NCI-H1436 treated with DMSO at 0.1 percent for 48 hours (cell line): ENCODE measurements at places on chromosomes 3 and 15.

- DNase-seq = no peak
Measured at GRCh38 chr15:68808770-68809169, 11.9 kb downstream of the ANP32A start.

- no peak for DNase-seq
Measured at GRCh38 chr3:157594413-157594812, 91.2 kb upstream of the VEPH1 start.

DNA sequence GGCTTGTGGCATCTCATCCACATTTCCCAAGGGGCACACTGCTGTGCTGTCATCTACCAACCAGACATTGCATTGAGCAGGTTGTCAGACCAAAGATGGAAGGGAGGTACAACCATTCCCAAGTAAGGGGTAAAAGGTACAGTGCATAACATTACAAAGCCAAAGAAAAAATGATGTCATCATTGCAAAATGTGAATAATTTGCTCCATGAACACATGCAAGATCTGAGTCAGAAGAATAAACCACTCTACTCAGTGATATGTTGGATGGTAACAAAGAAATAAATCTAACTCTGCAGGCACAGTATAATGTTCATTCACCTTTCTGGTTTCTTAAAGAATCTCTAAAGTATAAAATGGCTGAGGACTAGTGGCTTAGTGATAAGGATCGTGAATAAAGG, 202.7 kb downstream of the MAGI1 start:
- no peak for DNase-seq

DNA sequence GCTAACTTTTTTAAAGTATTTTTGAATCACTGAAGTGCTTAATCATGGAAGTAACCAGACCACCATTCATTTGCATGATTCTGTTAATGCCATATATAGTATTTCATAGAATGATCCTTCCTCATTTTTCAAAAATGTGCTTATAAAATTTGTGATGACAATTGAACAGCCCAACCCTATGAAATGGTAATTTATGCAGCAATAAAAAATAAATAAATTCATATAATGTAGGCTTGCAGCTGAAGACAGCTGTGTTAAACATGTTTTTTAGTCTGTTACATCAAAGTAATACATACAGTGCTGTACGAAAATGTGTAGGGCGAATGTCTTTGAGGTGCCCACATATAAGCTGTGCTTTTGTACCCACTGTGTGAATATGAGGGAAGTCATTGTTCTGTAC, 131.7 kb downstream of the FILIP1L start:
- DNase-seq = no peak

- no peak for DNase-seq
Measured at GRCh38 chr15:53693729-53694475, 65.6 kb downstream of the WDR72 start.

DNA sequence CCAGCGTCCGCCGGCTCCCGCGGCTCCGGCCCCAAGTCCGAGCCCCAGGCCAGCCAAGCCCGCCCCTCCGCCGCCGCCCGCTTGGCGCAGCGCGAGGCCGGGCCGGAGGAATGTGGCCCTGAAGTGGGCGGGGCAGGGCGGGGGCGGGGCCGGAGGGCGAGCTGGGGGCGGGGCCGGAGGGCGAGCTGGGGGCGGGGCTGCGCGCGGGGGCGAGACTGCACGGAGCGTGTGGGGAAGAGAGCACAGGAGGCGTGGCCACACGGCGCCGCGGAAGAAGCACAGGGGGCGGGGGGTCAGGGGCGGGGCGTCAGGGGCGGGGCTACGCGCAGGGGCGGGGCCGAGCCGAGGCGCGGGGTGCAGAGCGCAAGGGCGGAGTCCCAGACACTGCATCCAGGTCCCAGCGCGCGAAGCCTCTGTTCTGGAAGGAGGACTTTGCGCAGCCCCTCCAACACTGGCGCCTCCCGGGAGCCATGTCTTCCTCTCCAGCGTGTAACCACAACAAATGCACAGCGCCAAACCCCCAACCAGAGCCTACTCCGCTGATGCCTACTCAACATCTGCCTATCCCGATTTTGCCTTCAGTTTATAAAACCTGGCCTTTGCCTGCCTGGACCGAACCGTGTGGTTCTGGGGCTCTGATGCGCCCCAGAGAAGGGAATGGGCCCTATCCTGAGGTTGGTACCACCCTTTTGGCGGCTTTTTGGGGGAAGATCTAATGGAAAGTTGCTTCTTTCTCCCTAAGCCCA, 105.5 kb downstream of the IQSEC1 start:
- no peak for DNase-seq

GRCh38 chr3:160617636-160618035, 52.3 kb upstream of the KPNA4 start:
- DNase-seq = no peak

DNA sequence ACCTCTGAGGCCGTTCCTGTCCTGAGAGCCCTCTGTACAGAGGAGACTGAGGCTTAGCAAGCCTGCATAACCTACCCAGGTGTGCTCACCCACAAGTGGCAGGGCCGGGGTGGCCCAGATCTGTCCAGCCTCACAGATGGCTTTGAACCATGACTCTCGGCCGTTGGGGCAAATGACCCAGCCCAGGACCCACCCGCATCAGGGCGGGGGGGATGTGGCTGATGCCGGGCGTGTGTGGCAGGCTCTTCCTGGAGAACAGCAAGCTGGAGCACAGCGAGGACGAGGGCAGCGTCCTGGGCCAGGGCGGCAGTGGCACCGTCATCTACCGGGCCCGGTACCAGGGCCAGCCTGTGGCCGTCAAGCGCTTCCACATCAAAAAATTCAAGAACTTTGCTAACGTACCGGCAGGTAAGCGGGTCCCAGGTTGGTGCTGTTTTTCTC, 133.5 kb downstream of the LRRK1 start:
- no peak for DNase-seq

GRCh38 chr15:88907111-88907510, 6.1 kb downstream of the MFGE8 start:
- DNase-seq = no peak

- DNase-seq = peak; percentile 47
Measured at GRCh38 chr3:145191543-145191942, 969.4 kb downstream of the PLOD2 start.

DNA sequence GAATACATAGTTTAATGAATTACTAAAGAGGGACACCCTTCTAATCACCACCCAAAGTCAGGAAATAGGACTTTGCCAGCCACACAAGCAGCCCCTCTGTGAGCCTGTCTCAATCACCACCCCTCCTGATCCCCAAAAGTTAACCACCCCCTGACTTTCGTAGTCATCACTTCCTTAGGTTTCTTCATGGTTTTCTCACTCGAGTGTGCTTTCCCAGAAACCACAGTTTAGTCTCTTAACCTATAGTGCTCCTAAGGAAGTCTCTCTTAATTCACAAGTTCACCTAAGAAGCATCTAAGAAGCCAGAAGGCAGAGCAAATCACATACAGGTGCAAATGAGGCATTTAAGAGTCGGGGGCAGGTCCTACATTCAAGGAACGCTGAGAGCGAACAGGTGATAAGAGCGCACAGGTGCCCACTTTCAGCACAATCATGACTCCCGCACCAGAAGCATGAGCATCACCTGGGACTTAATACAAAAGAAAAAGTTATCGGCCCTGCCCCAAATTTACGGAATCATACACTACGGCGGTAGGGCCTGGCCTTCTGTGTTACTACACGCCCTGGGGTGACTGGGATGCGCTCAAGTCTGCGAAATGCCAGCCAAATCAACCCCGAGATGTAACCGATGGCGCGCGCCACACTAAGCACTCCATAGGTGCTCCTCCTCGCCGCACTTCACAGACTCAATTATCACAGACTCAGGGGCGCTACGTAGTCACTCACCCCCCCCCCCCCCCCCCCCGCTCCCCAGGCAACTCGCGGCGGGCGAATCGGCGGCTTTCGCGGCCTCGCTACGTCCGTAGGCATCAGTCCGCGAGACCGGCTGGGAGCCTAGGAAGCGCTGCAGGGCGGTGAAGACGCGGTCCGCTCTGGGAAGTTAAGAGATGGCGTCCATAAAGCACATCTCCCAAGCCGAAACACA, 815 bp downstream of the ULK4 start:
- DNase-seq = no peak

- DNase-seq = no peak
Measured at GRCh38 chr15:70436428-70436827, 326.9 kb downstream of the UACA start.

GRCh38 chr3:3627114-3627513, 172.1 kb upstream of the LRRN1 start:
- DNase-seq = no peak

DNA sequence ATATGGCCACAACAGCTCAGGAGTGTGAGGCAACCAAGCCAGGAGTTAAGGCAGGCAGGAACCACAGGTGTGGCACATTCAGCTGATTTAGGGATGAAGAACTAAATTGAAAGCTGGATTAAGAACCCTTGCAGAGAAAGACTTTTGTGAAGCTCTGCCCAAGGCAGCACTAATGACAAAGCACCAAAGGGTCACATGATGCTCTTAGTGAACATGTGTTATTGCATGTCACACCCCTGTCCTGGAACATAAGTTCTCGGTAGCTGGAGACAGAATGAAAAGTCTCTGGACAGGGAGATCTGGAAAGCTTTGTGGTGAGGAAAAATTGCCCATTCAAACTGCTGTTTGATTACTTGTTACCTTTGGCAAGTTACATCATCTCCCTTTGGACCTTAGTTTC, 3.2 kb downstream of the EAF1 start:
- DNase-seq = no peak

DNA sequence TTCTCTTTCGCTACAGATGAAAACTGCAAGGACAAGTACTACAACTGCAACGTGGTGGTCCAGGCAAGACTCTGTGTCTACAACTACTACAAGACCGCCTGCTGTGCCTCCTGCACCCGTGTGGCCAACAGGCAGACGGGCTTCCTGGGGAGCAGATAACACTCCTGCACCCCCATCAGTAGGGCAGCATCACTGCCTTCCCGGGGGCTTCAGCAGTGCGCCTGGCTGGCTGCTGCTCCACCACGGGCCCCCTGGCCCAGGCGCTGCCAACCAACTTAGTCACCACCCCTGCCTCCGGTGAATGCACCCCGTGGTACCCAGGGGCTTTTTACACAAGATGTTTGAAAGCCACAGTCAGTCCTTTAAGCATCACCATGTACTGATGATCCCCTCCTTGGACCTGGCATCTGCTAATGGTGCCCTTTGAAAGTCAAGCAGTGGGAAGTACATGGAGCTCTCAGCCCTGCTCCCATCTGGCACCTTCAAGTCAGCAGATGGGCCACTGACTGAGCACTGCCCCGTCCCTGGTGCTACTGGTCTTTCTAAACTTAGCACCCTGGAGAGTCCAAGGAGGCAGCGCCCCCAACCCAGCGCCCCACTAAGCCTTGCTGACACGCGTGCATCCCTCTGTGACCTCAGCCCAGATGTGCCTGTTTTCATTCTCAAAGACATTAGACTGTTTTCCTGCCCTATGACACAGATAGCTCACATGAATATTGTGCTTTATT, 33.0 kb upstream of the NR2E3 start:
- no peak for DNase-seq

- no peak for DNase-seq
Measured at GRCh38 chr3:111947231-111947630, 31.6 kb upstream of the ABHD10 start.

GRCh38 chr3:95311272-95311671, 1248.4 kb downstream of the NSUN3 start:
- no peak for DNase-seq

DNA sequence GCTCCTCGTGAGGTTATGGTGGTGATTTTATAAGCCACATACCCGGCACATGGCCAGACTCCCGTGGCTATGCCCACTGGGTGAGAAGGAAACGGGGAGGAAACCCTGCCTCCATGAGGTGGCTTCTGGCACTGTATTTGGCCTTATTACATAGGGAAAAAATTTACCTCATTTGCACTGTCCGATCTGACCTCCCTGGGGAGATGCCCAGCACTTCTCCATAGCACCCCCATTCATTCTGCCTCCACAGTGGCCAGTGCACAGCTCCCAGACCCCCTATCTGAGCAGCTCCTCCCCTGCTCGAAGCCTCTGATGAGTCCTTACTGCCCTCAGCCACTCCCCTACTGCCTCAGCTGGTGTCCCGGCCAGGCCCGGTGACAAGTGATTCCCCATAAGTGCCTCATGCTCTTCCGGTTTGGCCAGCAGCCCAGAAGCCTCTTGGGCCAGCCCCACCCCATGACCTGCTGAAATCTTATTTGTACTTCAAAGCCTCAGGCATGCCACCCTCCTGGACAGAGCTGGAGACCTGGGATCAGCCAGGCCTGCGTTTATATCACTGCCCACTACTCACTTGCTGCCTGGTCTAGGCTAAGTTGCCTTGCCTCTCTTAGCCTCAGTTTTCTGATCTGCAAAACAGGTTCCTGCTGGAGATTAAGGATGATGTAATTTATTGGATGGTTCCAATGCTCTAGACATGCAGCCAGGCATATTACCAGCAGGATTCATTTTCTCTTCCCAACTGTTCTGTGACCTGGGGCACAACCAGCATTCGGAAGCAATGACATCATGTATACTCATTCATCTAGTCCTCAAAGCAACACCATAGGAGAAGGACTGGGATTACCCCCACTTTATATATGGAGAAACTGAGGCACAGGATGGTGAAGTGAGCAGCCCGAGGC, 30.6 kb upstream of the SLC6A6 start:
- DNase-seq = no peak

DNA sequence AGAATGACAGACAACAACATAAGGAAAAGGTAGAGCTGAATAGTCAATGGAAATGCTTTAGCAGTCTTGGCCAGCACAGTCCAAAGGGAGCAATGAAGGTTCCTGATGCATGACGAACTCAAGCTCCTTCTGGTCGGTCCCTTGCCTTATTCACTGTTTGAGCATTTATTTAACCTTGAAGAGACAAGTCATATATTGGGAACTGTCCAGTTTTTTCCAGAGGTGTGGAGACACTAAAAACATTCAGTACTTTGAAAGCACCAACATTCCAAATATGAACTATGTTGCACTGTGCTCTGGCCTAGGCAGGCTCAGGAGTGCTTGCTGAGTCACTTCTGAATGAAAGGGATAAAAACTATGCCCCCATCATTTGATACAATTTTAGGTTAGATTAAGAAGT, 384.8 kb downstream of the MECOM start:
- no peak for DNase-seq

GRCh38 chr15:63473999-63474809, 30.2 kb upstream of the USP3 start:
- no peak for DNase-seq

DNA sequence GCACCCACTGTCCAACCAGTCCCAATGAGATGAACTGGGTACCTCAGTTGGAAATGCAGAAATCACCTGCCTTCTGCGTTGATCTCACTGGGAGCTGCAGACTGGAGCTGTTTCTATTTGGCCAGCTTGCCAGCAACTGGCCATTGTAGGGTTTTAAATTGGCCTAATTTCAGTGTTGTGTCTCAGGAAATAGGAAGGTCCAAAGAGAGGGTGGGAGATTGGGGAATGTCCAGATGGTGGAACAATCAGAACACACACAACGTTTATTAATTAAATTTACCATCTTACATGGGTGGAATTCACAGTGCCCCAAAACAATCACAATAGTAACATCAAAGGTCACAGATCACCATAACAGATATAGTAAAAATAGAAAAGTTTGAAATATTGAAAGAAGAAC, 189.5 kb downstream of the ZNF385D start:
- no peak for DNase-seq

- DNase-seq = no peak
Measured at GRCh38 chr3:175477651-175478224, 618.6 kb downstream of the NAALADL2 start.
